NCI-H2081 treated with DMSO at 0.1 percent for 48 hours (cell line): ENCODE measurements at places on chromosomes 13 and 19.

DNA sequence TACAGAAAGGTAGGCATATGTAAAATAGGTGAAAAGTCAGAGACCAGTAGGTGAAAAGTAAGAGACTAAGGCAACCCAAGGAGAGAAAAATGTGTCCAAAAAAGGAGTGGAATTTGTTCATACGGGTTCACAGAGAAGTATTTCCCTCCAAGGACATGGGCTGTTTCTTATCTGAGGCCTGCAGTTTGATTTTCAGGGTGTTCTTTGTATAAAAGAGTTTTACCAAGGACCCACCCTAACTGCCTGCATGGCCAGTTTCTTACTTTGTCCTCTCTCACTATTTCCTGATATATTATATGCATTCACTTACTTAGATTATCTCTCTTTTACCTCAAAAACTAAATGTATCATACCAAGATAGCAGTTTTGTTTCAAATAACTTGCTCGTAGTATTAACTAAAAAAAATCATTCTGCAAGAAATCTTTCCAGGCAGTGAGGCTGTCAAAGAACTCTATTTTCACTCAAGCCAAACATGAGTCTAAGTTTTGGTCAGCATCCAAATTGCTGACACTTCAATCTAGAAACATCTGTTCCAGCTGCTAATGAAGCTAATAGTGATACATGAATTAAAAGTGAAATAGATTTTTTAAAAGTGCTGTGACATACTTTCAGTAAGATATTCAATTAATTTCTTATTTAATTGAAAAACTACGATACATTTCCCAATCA, 141.4 kb upstream of the SGCG start:
- DNase-seq = no peak

DNA sequence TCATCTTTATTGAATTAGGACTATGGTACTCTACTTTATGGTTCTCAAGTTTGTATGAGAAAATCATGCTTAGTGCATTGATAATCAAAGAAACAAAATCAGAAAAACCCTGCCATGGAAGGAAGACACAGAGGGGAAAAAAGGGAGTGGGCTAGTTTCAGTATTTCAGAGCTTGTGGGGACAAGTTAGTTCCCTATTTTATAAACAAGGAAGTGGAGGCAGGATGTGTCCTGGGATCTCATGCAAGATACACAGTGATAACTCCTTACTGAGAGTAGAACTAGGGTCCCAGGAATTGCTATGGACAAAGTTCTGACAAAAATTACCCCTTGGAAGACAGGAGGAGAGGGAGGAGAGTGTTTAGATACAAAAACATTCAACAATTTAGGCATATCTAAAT, 1277.3 kb downstream of the UQCRFS1 start:
- DNase-seq = no peak

GRCh38 chr13:39684531-39685137, 29.2 kb downstream of the COG6 start:
- DNase-seq = no peak

DNA sequence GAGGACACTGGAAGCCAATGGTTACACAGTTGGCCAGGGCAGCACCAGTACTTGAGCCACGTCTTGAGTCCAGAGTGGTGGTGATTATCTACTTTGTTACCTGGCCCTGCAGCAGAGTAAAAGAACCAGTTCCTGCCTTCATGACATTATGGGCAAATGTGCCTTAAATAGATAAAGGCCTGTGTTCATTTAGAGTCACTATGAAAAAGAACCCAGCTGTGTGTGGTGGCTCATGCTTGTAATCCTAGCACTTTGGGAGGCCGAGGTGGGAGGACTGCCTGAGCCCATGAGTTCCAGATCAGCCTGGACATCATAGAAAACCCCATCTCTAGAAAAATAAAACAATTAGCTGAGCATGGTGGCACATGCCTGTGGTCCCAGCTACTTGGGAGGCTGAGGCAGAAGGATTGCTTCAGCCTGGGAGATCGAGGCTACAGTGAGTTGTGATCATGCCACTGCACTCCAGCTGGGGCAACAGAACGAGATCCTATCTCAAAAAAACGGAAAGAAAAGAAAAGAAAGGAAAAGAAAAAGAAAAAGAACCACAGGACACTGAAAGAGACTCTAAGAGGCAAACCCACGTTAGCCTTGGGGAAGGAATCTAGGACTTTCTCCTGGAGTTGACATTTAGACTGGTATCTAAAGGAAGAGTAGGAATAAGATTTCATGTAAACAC, 3.4 kb upstream of the IRF2BP1 start:
- no peak for DNase-seq

DNA sequence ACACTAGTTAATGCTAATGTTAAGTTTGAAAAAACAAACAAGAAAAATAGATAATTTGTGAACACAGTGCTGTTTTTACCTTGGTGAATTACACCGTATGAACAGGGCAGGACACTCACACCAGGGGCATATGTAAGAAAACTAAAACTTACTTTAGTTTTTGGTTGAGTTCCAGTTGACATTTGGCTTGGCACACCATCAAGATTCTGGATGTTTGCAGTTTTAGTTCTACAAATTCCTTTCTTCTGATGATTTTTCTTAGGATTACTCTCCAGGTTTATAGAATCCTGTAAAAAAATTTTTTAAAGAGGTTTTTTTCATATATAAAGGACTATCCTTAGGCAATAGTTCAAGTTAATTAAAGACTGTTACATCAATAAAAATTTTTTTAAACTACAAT, 238.5 kb upstream of the STARD13 start:
- DNase-seq = no peak

- no peak for DNase-seq
Observed at GRCh38 chr13:50993371-50993770, 83.8 kb downstream of the RNASEH2B start.
